Urinary bladder (tissue), 4 donors: ENCODE measurements at places on chromosomes 13 and 19.

DNA sequence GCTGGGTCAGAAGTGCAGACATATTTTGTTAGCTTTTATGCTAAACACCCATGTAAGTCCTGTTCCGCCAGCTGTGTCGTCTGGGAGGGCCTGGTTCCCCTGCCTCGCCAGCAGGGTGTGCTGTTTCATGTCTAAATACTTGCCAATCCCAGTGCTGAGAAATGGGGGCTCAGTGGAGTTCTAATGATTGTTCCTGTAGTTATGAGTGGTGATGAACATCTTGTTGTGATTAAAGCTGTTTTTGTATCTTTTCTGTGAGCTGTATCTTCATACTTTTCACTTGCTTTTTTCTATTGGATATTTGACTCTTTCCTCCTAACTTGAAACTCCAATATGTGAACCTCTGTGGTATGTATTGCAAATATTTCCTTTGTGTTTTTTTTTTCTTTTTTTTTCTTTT is 32.7 kb downstream of the KDM4B start:
- DNase-seq, result no peak

- DNase-seq, result no peak
Observed at GRCh38 chr19:41328842-41329225, 18.9 kb downstream of the CCDC97 start.

DNA sequence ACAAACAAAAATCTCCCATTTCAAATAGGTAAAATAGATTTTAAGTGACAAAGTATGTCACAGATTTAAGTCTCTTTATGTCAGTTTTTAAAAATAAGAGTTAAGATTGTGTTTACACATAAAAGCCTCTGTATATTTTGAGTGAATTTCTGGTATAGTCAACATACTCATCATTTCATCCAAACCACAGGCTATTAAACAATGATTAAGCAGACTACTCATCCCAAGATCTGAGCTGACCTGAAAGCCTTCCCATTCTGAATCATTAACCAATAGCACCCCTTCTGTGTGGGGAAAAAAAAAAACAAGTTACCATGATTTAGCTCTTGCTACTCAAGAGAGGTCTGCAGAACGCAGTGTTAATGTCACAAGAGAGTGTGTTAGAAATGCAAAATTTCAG is 284.4 kb upstream of the NBEA start:
- no peak for DNase-seq

DNA sequence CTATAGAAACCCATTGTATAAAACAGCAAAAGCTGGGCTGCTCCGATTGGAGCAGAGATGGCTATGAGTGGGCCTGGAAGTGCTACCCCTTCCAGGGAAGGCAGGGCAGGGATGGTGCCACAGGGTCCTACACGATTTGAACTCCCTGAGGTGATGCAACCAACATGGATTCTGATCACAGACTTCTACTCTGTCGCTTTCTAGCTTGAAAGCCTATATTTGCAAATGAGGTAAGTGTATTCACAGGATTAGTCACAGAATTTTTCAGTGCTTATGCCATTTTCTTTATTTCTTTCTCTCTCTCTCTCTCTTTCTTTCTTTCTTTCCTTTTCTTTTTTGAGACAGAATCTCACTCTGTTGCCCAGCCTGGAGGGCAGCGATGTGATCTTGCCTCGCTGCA is 179.0 kb downstream of the SPRY2 start:
- no peak for DNase-seq

DNA sequence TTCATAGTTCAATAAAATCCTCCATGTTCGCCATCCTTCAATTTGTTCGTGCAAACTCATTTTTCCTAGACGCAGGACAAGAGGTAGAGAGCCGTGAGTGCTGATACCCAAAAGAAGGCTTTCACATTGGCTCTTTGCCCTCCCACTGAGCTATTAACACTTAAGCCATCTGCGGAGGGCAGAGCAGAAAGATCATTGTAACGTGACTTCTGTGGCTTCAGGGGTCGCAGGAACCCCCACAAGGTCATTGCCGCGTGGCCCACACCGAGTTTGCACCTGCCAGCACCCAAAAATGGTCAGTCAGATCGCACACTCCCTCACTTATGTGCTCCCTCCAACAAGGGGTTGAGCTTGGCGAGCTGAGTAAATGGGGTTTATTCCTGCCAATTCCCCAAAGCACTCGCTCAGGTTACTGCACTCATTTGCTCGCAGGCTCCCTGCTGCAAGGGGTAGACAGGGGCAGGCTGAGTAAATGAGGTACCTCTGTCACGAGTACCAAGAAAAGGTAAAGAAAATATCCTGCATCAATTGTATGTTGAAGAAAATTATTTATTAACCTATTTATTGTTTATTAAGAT is 144.1 kb downstream of the PRR20E start:
- DNase-seq, result no peak

DNA sequence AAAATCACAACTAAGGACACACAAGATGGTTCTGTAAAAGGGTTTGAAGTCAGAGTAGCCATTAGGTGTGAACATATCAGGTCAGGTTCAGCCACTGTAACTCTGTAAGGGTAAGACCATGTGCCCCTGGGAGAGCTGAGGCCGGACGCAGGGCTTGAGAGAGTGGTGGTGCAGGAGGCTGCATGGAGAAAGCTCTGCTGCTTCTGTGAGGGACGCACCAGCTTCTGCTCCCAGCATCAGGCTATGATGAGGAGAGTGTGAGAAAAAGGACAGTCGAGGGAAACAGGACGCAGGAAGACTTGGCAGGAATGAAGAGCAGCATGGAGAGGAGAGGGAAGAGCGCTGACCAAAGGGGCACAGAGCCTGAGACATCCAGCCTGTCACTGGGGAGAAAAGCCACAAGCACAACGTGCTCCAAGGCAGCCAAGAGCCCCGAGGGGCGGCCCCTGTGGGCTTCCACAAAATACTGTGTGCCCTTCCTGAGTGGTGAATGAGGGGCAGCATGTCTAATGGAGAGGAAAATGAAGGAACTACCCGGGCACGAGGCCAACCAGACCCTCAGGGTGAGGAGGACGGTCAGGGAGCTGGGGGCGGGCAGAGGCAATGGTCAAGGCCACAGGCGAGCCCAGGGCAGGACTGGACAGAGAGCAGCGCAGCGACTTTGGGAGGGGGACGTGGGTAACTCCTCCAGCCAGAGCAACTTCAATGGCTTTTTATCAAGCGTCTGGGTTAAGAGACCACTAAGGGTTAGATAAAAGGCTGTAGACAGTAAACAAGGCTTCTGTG is 107.7 kb downstream of the COL4A1 start:
- no peak for DNase-seq

DNA sequence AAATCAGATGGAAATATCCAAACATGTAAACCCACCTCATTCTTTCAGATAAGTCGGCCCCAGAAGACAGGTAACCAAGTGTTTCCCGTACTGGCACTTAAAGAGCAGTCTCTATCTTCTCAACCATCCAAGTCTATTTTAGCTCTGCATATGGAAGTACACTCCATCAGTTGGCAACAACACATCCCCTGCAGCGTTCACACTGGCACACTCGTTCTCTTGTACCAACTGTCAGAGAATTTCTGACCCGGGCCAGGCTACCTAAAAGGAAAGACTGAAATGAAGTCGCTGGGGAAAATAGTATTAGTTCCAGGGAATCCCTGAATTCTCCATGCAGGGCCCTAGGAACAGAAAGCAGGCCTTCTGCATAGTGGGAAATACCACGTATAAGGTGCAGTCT is 109.3 kb downstream of the RXFP2 start:
- DNase-seq, result no peak

DNA sequence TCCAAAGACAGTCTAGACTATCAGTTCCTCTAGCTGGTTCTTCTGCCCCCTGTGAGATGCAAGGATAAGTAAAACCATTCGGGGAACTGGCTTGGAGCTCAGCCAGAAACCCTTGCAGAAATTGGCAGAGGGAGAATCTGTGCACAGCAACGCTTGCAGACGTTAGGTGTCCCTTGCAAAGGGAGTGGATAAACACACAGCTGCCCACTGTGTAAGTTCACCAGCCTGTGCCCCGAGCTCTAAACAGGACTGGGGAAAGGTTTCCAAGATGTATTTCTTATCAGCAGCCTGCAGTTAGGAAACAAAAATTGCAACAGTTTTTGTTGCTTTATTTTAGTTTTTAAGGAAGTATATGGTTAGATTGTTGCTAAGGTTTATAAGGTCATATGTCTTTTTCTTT is 19.0 kb upstream of the ADGRE1 start:
- no peak for DNase-seq

GRCh38 chr19:56137405-56137804 is 3.7 kb upstream of the ZNF444 start:
- DNase-seq, result no peak

DNA sequence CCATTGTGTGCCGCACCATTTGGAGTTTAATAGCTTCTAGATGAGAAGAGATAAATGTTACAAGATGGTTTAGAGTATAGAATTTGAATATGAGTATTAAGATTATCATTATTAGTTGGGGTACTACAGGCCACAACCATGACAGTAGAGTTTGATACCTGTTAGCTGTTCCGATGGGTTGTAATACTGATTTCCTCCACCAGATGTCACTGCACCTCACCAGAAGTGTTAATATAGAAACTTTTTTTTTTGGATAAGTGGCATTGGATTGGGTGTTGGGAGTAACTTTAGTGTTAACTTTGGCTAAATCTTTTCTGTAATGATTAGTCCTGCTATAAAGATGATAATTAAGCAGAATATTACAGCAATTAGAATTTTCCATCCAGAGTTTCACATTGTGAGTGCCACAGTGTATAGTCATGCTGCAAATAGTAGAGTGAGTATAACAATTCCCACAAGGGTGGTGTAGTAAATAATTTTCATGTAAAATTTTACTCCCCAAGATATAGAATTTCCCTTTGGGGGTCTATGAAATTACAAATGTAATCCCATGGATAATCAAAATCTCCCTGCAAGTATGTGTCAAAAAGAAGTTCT is 56.3 kb downstream of the PSG3 start:
- DNase-seq, result no peak
